Hematopoietic multipotent progenitor cell treated with erythropoietin and hydrocortisone succinate and interleukin-3 and kit ligand, for 6 days (in vitro differentiated cells): ENCODE measurements at places on chromosomes 2 and 18.

DNA sequence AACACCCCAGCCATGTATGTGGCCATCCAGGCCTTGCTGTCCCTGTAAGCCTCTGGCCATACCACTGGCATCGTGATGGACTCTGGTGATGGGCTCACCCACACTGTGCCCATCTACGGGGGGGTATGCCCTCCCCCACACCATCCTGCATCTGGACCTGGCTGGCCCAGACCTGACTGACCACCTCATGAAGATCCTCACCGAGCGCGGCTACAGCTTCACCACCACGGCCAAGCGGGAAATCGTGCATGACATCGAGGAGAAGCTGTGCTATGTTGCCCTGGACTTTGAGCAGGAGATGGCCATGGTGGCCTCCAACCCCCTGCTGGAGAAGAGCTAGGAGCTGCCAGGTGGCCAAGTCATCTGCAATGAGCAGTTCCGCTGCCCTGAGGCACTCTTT lies 80.4 kb upstream of the ZCCHC2 start:
- DNase-seq: no peak

DNA sequence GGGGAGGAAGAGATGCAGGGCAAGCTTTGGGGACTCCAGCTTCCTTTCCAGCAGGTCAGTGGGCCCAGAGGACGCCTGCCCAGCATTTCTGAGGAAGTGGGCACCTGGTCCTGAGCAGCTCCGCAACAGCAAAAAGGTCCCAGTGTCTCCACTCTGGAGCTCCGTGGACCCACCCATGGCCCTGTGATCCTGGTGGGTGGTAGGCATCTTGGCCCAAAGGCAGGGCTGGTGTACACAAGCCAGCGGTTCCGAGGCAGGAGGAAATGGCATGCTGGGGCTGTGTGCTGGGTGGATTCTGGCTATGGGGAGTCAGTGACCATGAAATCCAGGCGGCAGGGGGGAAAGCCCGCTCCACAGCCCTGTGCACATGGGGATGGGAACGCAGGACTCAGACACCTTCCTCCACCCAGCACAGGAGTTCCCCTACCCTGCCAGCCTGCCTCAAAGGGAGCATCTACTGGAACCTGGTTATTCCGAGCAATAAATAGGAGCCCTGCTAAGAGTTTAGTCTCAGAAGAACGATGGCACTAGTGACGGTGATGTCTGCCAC lies 206.0 kb downstream of the GLI2 start:
- DNase-seq: no peak

GRCh38 chr2:216624251-216624650 lies 9.0 kb upstream of the IGFBP2 start:
- DNase-seq: no peak

- DNase-seq: no peak
Observed at GRCh38 chr2:207122651-207123334, 43.0 kb downstream of the KLF7 start.

DNA sequence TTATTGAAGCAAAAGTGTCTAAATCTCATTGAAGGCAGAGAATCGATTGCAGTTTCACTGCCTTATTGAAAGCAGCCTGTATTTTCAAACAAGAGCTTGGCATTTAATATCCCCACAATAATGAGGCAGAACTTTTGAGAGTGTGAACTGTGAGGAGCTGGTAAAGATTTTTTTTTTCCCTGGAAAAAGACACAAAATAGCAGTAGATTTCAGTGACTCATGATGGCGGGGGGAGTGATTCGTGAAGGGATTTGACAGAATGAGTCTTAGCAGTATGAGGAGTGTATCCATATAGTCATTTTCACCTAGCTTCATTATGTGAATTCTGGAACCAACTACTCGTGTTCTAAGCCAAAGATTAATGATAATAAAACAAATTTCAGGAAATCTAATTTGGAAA lies 242.9 kb downstream of the ARL6IP6 start:
- no peak for DNase-seq

DNA sequence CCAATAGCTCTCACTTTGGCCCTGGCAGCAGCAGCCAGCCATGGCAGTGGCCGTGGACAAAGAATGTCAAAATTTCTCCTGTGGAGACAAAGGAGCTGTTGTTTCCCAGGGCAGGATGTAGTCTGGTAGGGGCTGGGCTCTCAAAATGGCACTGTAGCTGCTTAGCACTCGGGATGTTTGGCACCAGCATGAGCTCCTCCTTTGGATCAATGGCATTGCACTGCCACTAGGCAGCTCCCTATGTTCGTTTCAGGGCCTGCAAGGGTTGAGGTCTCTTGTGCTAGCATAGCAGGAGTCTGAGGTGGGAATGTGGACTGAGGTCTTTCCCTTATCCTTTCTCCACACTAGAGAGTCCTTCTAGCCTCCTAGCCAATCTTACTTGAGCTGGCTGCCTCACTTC lies 948.8 kb upstream of the FAM98A start:
- no peak for DNase-seq

DNA sequence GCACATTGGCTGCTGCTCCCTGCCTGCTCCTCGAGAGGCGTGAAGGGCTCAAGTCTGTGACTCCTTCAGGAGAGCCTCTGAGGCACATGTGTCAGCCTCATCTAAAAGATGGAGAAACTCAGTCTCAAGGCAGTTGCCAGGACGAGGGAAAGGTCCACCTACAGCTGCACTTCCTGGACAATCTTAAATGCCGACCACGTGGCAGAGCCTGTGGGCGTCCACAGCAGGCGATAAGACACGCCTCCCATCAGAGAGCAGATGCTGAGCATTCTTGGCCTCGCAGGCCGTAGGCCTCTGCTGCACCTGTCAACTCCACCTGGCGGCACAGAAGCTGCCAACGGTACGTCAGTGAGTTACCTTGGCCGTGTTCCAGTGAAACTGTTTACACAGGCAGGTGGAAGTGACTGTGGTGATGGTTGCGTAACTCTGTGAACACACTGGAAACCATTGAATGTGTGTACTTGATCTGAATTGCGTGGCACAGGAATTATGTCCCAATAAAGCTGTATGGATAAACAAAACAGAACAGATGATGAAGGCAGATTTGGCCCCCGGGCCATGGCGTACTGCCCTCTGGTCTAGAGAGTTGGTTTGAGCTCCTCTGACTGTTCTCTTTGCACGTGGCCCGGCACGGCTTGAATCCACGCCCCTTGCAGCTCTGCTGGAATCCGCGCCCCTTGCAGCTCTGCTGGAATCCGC lies 114.5 kb downstream of the RNF144A start:
- DNase-seq: peak; percentile 36
